ENCODE measurements at places on chromosomes 7 and 10. TPM values are rescaled to one million over a fixed set of nuclear protein-coding genes. Genes with fewer than 3 reads are reported as not detected.

DNA sequence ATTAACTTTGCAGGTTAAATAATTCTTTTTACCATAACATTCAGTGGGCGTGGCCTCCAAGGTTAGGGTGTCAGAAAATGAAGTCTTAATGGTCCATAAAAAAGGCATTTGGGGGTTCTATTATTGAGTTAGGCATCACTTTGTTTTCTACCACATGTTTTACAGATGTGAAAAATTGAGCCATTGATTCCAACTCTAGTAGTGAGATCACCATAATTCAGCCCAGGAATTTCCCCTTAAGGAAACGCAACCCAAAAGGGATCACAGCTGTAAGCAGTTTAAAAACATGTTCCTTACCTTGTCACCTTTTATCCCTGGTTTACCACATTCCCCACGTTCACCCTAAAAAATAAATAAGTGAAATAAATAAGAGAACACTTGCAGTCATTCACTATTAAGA, 24.9 kb downstream of the COL28A1 start:
- DNase-seq = no peak

MOSPD3 gene
- polyA plus RNA-seq = 27.9 TPM

TAS2R3 gene
- 1.00 TPM for polyA plus RNA-seq

EBF3 gene
- polyA plus RNA-seq = 3.9 TPM

FFAR4 gene
- polyA plus RNA-seq = not detected
